ENCODE measurements at places on chromosomes 5 and 9.

- DNase-seq: no peak
Measured at GRCh38 chr5:132437604-132438266, 52.8 kb downstream of the IRF1 start.

DNA sequence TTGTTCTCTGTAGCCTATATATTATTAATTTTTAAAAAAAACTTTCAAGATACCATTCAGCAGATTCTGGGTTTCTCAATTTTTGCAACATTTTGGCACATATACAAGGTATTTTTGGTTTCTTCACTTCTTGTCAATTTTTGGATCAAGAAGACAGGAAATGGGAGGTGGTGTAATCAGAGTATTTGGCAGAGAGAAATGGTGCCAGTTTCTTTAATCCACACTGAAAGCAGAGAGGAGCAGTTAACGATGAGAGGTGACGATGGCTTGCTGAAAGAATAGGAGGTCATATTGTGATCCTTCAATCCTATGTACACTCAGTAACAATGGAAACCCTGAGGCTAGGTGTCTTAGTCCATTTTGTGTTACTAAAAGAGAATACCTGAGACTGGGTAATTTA lies 16.4 kb downstream of the NNT start:
- DNase-seq: no peak

DNA sequence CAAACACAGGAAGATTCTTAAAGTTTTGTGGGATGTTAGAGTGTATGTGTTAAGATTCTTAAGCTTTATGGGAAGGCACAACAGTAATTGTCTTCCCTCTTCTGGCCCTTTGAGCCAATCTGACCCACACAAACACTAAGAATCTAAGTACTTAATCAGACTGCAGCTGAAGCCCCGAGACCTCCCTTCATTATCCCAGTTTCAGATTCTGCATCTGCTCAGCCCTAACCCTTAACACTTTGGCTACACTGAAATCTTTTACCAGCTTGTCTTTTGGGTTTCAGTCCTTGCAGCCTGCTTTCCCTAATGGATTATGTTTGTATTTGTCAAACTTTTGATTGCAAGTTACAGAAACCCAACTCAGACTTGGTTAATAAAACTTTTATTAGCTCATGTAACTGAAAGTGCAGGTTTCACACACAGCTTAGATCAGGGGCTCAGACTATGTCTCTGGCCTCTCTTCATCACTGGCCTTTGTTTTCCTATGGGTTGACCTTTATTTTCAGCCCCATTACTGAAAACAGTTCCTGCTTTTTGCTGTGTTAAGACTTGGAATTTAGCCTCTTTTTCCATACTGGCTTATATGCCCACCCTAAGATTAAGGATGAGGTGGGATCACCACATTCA lies 71.5 kb downstream of the COX7C start:
- no peak for DNase-seq

DNA sequence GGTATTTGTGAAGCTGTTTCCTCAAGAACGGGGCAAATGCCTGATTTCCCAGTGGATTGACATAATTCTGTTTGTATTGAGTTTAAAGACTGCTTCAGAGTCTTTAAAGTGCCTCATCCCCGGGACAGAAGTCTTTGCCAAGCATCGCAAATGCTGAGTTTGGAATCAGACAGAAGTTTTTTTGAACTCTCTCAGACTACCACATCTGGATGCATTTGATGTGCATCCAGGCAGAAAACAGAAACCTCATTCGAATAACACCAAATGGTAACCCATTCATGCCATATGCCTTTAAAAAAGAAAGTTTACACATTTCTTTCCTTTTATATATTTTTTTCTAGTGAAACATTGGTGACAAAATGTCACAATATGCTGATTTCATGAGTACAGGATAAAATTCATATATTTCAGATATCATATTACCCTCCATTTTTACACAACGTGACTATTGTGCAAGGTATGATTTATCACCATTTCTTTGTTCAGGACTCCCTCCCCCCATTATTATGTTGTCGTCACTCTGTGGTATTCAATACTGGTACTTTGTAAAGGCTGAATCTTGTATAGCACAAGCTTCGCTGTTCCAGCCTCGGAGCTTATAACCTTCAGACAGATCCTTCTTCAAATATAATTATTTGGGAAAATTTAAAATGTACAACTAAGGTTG lies 91.1 kb downstream of the ZNF608 start:
- no peak for DNase-seq

DNA sequence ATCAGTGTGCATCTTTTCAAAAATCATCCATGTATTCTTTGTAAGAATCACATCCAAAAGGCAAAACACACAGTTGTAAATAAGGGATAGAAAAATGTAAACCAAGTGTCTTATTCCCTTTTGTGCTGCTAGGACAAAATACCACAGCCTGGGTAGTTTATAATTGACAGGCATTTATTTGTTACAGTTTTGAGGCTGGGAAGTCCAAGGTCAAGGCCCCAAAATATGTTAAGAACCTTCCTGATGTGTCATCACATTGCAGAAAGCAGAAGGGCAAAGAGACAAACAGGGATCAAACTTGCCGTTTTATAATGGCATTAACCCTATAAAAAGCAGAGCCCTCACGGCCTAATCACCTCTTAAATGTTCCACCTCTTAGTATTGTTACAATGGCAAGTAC lies 364.8 kb downstream of the MED10 start:
- DNase-seq: no peak

DNA sequence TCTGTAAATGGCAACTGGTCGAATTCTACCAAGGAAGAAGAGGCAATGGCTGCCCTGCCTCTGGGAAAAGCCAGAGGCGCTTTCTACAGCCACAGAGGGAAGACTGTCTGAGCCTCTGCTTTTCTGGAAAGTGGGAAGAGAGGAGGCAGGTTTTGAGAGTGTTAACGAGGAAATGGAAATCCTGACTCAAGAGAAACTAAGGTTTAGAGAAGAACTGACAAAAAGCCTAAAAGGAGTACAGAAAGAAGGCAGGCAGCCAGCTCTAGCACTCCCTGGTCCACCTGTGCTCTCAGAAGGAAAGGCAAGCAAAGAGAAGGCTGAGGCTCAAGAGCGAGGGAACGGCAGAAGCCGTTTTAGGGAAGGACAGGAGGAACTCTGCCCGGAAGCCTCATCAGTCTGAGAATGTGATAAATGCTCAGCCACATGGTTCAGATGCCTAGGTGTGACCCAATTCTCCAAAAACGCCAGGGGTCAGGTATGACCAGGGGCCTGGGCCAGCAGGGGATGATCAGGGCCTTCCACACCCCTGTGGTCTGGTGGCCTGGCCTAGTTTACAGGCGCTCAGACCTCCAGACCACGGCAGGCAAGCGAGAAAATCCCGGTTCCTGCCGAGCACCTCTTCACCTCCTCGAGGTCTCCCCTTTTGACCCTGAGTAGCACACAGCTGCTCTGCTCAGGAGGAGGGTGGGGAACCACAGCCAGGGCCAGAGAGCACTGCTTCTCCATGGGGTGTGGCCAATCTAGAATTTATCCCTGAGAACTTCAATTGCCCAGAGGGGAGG lies 79.9 kb upstream of the FBXW11 start:
- DNase-seq: no peak

GRCh38 chr9:27404661-27405060 lies 107.7 kb upstream of the EQTN start:
- DNase-seq: no peak

DNA sequence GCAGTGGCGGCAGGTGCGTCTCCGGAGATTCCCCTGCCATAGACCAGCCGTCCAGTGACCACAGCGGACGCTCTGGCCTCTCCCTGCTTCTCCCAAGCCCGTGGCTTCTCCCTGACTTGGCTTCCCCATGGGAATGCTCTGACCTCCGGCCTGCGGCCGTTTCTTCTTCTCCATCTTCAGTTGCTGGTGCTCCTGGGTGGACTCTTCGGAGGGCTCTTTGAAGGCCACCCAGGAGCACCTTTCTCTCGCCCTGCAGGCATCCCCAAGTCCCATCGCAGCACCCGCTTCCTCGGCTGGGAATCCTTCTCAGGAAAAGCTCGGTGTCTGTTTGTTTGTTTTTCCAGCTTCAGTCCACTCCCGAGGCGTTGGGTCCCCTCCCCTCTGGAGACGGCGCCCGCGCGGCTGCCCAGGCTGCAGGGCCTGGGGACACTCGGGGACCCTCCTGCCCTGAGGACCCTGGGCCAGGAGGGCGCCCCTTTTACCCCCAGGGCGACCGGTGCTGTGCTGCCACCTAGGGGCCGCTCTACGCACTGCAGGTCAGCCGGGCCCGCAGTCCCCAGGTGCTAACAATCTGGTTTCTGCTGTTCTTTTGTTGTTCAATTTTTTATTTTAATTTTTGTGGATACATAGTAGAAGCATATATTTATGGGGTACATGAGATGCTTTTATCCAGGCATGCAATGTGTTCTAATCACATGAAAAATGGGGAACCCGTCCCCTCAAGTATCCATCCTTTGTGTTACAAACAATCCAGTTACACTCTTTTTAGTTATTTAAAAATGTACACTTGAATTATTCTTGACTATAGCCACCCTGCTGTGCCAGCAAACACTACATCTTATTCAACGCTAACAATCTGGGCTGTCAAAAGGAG lies 197.9 kb upstream of the ADAMTS16 start:
- no peak for DNase-seq

Measured in NCI-H187 treated with DMSO at 0.1 percent for 48 hours (cell line).